ENCODE measurements at places on chromosomes 3 and 15. TPM values are rescaled to one million over a fixed set of nuclear protein-coding genes. Genes with fewer than 3 reads are reported as not detected.

Gene ABCF3
- total RNA-seq: 57.5 TPM

Gene SFMBT1
- 1.7 TPM for total RNA-seq

Gene SST
- not detected for total RNA-seq

Gene CFAP100
- total RNA-seq: not detected

Gene XCR1
- total RNA-seq: not detected

Gene DZIP3
- total RNA-seq: 2.2 TPM

Gene PRTG
- 0.40 TPM for total RNA-seq

Gene UTS2B
- 0.20 TPM for total RNA-seq

Gene IGDCC3
- not detected for total RNA-seq

Gene ECT2
- total RNA-seq: 18.5 TPM

Gene RETNLB
- not detected for total RNA-seq

Gene NR2E3
- 0.20 TPM for total RNA-seq

Gene ACOX2
- 0.60 TPM for total RNA-seq
